ENCODE measurements at places on chromosomes 3 and 15. TPM values are rescaled to one million over a fixed set of nuclear protein-coding genes. Genes with fewer than 3 reads are reported as not detected.

The RYR3 gene
- 0.66 TPM for total RNA-seq

- H3K27me3 ChIP-seq, result no peaks in the 10 kb centered on the region
- H3K36me3 ChIP-seq, result no peaks in the 10 kb centered on the region
- no peak for DNase-seq
- no peak overlapping the region for H3K4me3 ChIP-seq
- H3K4me1 ChIP-seq, result peaks cover 38% of the 10 kb centered on the region
These were observed 10.2 kb downstream of the RAF1 start for GRCh38 chr3:12653747-12654146.

DNA sequence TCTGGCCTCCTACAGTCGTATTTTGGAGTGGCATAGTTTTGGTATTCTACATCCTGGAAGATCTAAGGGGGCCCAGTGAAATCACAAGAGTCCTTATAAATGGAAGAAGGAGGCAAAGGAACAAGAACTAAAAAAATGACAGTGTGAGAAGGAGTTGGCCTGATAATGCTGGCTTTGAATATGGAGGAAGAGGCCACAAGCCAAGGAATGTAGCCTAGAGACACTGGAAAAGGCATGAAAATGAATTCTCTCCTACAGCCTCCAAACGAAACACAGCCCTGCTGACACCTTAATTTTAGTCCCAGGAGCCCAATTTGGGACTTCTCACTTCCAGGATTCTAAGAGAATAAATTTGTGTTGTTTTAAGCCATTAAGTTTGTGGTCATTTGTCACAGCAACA is 54.6 kb upstream of the LIPC start:
- no peak overlapping the region for H3K27ac ChIP-seq
- H3K4me3 ChIP-seq, result no peak overlapping the region
- no peaks in the 10 kb centered on the region for H3K4me1 ChIP-seq
- no peaks in the 10 kb centered on the region for H3K27me3 ChIP-seq

GRCh38 chr15:94075349-94075748 is 156.0 kb upstream of the MCTP2 start:
- no peak overlapping the region for H3K27ac ChIP-seq
- no peaks in the 10 kb centered on the region for H3K27me3 ChIP-seq
- H3K4me1 ChIP-seq, result no peaks in the 10 kb centered on the region
- H3K36me3 ChIP-seq, result no peaks in the 10 kb centered on the region
- H3K4me3 ChIP-seq, result no peak overlapping the region
- DNase-seq, result peak; percentile 34

The CPNE4 gene
- total RNA-seq, result not detected

The FSTL1 gene
- 55.0 TPM for total RNA-seq

DNA sequence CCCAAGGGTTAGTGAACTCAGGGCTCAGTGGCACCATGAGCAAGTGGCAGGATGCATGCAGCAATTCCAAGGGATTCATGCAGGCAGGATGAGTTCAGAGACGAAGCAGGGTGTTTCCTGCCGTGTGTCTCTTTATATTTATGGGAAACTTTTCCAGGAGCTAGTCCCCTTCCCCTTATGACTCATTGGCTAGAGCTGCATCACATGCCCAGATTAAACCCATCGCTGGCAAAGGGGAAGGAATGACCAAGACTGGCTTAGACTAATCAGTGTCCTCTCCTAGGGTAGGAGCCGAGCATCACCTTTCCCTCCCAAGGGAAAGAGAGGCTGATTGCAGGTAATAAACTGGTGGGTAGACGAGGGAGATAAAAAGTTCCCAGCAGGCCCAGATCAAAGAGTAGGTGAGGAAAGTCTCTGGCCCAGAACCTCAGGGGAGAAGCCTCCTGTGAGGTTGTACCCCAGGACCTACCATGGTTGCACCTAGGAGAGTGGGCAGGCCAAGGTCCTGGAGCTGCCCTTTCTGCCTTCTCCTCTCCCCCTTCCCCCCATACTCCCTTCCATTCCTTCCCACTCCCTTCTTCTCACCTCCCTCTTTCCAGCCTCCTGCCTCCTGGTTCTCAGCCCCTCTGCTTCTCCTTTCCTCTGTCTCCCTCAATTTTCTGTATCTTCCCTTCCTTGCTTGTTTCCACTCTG is 67.8 kb upstream of the ITGA11 start:
- no peaks in the 10 kb centered on the region for H3K27me3 ChIP-seq
- H3K27ac ChIP-seq, result no peak overlapping the region
- no peaks in the 10 kb centered on the region for H3K36me3 ChIP-seq
- no peak overlapping the region for H3K4me3 ChIP-seq
- DNase-seq, result no peak
- H3K4me1 ChIP-seq, result no peaks in the 10 kb centered on the region

GRCh38 chr3:113852506-113852905 is 13.9 kb downstream of the GRAMD1C start:
- DNase-seq, result no peak
- no peak overlapping the region for H3K4me3 ChIP-seq
- no peaks in the 10 kb centered on the region for H3K36me3 ChIP-seq
- H3K27ac ChIP-seq, result no peak overlapping the region

The SLC28A2 gene
- total RNA-seq, result not detected

The DAZL gene
- not detected for total RNA-seq

- no peak for DNase-seq
- H3K36me3 ChIP-seq, result no peaks in the 10 kb centered on the region
- H3K4me3 ChIP-seq, result peak overlapping the region; percentile 83
These were observed 497 bp upstream of the CLASP2 start for GRCh38 chr3:33718595-33718907.

DNA sequence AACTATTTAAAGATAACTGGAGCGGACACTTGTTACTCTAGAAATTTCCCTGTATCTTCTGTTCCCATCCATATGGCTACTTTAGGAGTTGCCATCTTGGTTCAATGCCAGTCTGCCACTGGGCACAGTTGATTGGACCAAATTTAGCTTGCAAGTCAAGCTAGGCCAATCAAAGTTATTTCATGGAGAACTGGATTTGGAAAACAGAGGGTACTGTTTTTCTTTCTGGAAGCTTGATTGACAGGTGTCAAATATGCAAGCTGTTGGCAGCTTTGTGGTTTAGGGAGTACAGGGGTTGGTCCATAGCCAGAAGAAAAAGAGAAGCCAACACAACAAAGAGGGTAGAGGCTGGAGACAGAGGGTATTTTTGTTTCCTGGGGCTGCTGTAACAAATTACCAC is 33.4 kb upstream of the KLHL25 start:
- H3K27ac ChIP-seq, result no peak overlapping the region
- H3K27me3 ChIP-seq, result no peaks in the 10 kb centered on the region
- no peaks in the 10 kb centered on the region for H3K4me1 ChIP-seq
- no peak for DNase-seq
- H3K4me3 ChIP-seq, result no peak overlapping the region

The C3orf18 gene
- total RNA-seq, result 11.4 TPM

The CYP1A2 gene
- not detected for total RNA-seq

DNA sequence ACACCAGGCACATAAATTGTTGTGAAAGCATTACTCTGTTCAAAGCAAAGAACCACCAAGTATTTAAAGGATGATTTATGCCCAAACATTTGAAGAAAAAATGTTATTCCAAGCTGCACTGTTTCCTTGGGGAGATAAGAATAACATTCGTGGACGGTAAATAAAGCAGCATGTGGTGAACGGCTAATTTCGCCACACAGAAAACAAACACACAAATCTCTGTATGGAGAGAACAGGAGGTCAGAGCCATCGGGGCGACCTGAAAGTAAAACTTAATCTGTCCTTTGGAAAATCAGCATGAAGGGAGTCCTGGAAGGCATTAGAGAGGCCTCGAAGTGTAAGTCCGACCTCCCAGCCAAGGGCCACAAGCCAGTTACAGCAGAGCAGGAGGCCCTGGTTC is 27.1 kb upstream of the GABRG3 start:
- no peak overlapping the region for H3K4me3 ChIP-seq
- no peaks in the 10 kb centered on the region for H3K27me3 ChIP-seq
- no peak overlapping the region for H3K27ac ChIP-seq
- DNase-seq, result no peak
- no peaks in the 10 kb centered on the region for H3K36me3 ChIP-seq

The FES gene
- 24.4 TPM for total RNA-seq

The ZNF609 gene
- total RNA-seq, result 22.7 TPM

GRCh38 chr15:67785431-67785830 is 39.9 kb upstream of the SKOR1 start:
- DNase-seq, result no peak
- no peaks in the 10 kb centered on the region for H3K36me3 ChIP-seq
- no peak overlapping the region for H3K27ac ChIP-seq
- H3K4me1 ChIP-seq, result peaks cover 13% of the 10 kb centered on the region
- H3K27me3 ChIP-seq, result no peaks in the 10 kb centered on the region
- no peak overlapping the region for H3K4me3 ChIP-seq

The INKA1 gene
- total RNA-seq, result not detected

- H3K36me3 ChIP-seq, result no peaks in the 10 kb centered on the region
- no peaks in the 10 kb centered on the region for H3K4me1 ChIP-seq
- H3K27ac ChIP-seq, result no peak overlapping the region
- H3K27me3 ChIP-seq, result no peaks in the 10 kb centered on the region
- DNase-seq, result no peak
- no peak overlapping the region for H3K4me3 ChIP-seq
These were observed 72.5 kb upstream of the ONECUT1 start for GRCh38 chr15:52862677-52863076.

GRCh38 chr15:70361891-70362290 is 264.2 kb upstream of the TLE3 start:
- DNase-seq, result no peak
- no peaks in the 10 kb centered on the region for H3K4me1 ChIP-seq
- no peak overlapping the region for H3K4me3 ChIP-seq
- no peaks in the 10 kb centered on the region for H3K27me3 ChIP-seq

- no peaks in the 10 kb centered on the region for H3K36me3 ChIP-seq
- no peaks in the 10 kb centered on the region for H3K27me3 ChIP-seq
- H3K27ac ChIP-seq, result no peak overlapping the region
- peak; percentile 43 for DNase-seq
- H3K4me3 ChIP-seq, result no peak overlapping the region
These were observed 364.9 kb downstream of the NAALADL2 start for GRCh38 chr3:175224051-175224450.

GRCh38 chr15:45794712-45795439 is 160.0 kb downstream of the SQOR start:
- no peak for DNase-seq
- H3K27ac ChIP-seq, result no peak overlapping the region
- no peaks in the 10 kb centered on the region for H3K27me3 ChIP-seq
- no peaks in the 10 kb centered on the region for H3K36me3 ChIP-seq

The ETFA gene
- 38.6 TPM for total RNA-seq

The SQOR gene
- total RNA-seq, result 41.8 TPM

The TPRG1 gene
- total RNA-seq, result 4.6 TPM

- no peak overlapping the region for H3K4me3 ChIP-seq
- H3K4me1 ChIP-seq, result no peaks in the 10 kb centered on the region
- no peaks in the 10 kb centered on the region for H3K36me3 ChIP-seq
- H3K27ac ChIP-seq, result no peak overlapping the region
- no peak for DNase-seq
These were observed 347.1 kb downstream of the PYDC2 start for GRCh38 chr3:191808073-191808472.

DNA sequence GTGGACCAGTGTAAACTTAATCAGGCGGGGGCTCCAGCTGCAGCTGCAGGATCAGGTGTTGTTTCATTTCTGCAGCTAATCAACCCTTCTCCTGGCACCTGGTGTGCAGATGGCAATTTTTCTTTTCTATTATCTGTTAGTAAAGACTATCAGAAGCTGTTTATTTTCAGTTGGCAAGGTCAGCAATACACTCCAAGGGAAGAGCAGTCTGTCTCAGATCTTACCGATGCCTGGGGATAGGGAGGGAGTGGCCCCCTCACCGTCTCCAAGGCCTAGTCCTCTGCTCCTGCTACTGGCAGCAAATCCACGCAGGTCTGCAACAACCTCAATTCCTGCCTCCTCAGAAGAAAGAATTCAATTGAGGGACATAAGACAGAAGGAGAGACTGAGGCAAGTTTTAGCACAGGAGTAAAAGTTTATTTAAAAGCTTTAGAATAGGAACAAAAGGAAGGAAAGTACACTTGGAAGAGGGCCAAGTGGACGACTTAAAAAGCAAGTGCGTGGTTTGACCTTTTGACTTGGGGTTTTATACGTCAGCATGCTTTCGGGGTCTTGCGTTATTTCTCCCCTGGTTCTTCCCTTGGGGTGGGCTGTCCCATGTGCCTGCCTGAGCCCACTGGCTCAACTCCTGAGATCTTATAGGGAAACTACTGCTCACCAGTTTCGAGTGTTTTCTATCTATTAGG is 9.2 kb downstream of the CCRL2 start:
- no peaks in the 10 kb centered on the region for H3K36me3 ChIP-seq
- H3K27ac ChIP-seq, result no peak overlapping the region
- peak; percentile 33 for DNase-seq
- H3K4me1 ChIP-seq, result peaks cover 13% of the 10 kb centered on the region
- H3K4me3 ChIP-seq, result no peak overlapping the region

DNA sequence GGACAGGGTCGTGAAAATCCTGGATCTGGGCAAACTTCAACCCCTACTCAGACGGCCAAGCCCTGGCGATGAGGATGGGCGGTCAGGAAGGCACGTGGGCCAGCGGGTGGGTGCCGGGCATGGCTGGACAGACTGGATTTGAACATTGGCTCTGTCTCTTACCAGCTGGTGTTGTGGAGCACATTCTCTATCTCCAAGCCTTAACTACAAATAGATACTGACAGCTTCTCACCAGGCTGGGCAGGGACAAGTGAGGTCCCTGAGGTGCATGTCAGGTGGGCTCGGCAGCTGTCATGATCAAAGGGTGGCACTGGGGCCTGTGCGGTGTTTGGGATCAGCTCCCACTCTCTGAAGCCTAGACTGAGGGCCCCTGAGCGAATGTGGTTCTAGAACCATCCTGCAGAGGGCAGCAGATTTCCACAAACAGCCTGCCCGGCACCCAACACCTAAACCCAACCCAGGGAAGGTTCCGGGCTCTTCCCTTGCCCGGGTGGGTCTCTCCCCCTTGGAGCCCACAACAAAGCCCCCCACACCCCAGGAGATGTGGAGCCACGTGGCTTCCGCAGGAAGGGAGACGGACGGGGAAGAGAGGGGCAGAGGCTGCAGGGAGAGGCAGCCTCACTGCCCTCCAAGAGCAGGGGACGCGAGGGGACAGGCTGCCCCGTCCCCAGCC is 58.4 kb downstream of the RGMA start:
- peak; percentile 79 for DNase-seq
- no peak overlapping the region for H3K4me3 ChIP-seq
- H3K27ac ChIP-seq, result no peak overlapping the region
- peaks cover 34% of the 10 kb centered on the region for H3K4me1 ChIP-seq
- H3K36me3 ChIP-seq, result peaks cover 4% of the 10 kb centered on the region
